ENCODE measurements at places on chromosomes 1 and 21.

DNA sequence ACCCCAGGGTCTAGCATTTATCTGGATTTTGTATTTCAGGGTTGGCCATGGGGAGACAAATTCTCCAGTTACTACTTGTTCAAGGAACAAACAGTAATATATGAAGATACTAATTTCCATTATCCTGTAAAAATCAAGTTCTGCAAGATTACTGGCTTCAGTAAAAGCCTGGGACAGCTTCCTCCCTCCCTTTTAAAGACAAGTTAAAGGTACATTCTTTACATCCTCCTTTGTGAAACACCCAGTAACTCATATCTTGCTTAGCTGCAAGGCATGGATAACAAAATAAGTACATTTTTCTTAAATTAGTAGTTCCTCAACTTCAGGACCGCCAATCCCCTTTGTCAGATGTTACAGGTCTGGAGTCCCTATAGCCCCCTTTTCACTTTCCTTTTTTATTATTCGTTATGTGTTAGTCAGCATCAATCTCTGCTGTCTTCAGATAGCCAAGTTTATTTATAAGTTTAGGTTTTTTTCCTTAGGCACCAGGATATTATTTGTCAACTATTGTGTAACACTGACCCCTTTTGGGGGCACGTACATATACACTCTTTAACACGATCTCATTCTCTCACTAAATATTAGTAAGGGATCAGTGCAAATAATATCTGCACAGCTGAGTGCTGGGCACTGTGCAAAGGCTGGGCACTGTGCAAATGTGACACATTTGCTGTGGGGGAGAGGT is 9.8 kb downstream of the ERRFI1 start:
- no peaks in the 10 kb centered on the region for H3K27me3 ChIP-seq
- no peak for DNase-seq
- peak overlapping the region; percentile 26 for H3K4me3 ChIP-seq
- H3K4me1 ChIP-seq: peaks cover 64% of the 10 kb centered on the region

DNA sequence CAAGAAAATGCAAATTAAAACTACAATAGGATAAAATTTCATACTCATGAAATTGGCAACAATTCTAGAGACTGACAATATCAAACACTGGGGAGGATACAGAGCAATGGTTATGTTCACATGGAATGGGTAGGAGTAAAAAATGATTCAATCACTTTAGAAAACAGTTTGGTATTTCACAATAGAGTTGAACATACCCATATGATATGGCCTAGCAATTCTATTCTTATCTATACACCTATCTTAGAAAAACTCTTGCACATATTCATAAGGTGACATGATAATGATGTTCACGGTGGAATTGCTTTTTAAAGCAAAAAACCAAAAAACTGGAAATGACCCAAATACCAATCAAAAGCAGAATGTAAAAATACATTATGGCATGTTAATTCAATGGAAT is 28.7 kb downstream of the PHC2 start:
- DNase-seq: no peak
- no peaks in the 10 kb centered on the region for H3K36me3 ChIP-seq
- H3K4me1 ChIP-seq: 0 out of 2 replicates have a peak, but pooled peaks cover 4% of the 10 kb centered on the region
- no peak overlapping the region for H3K27ac ChIP-seq
- H3K4me3 ChIP-seq: no peak overlapping the region

GRCh38 chr1:1034439-1034781 is 14.5 kb downstream of the AGRN start:
- peaks cover 10% of the 10 kb centered on the region for H3K4me1 ChIP-seq
- peak overlapping the region; percentile 67 for H3K4me3 ChIP-seq
- peak; percentile 45 for DNase-seq
- peaks cover 44% of the 10 kb centered on the region for H3K27me3 ChIP-seq
- peaks cover 5% of the 10 kb centered on the region for H3K36me3 ChIP-seq

- no peaks in the 10 kb centered on the region for H3K36me3 ChIP-seq
- H3K27me3 ChIP-seq: peaks cover 67% of the 10 kb centered on the region
- peak; percentile 50 for DNase-seq
- H3K4me1 ChIP-seq: peaks cover 49% of the 10 kb centered on the region
- H3K4me3 ChIP-seq: peak overlapping the region; percentile 87
- no peak overlapping the region for H3K27ac ChIP-seq
Observed at GRCh38 chr1:61081686-61082310, 563 bp upstream of the NFIA start.

DNA sequence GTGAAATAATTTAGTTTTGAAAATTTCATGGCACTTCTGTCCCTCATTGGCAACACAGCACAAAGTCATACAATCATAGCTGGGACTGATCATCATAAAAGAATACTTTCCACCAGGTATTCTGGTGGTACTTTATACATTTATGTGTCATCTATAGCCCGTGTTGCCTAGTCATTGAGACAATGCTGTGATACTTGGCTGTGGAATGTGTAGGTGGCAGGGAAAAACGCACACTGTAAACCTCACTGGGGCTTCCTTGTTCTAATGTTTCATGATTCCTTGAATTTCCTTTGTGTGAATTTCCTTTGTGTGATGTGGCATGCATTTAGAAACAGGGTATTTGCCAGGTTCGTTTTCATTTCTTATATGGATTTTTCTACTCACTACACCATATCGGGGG is 118.3 kb downstream of the FMN2 start:
- peaks cover 7% of the 10 kb centered on the region for H3K4me1 ChIP-seq
- no peak overlapping the region for H3K4me3 ChIP-seq

- no peak overlapping the region for H3K4me3 ChIP-seq
- peak; percentile 26 for DNase-seq
- H3K4me1 ChIP-seq: 0 out of 2 replicates have a peak, but pooled peaks cover 5% of the 10 kb centered on the region
- H3K36me3 ChIP-seq: peaks cover 17% of the 10 kb centered on the region
- H3K27me3 ChIP-seq: no peaks in the 10 kb centered on the region
Observed at GRCh38 chr1:220123889-220124288, 30.0 kb downstream of the IARS2 start.

- no peak overlapping the region for H3K27ac ChIP-seq
- no peak overlapping the region for H3K4me3 ChIP-seq
- no peaks in the 10 kb centered on the region for H3K4me1 ChIP-seq
- no peak for DNase-seq
Observed at GRCh38 chr1:25468033-25468432, 37.3 kb downstream of the MACO1 start.

DNA sequence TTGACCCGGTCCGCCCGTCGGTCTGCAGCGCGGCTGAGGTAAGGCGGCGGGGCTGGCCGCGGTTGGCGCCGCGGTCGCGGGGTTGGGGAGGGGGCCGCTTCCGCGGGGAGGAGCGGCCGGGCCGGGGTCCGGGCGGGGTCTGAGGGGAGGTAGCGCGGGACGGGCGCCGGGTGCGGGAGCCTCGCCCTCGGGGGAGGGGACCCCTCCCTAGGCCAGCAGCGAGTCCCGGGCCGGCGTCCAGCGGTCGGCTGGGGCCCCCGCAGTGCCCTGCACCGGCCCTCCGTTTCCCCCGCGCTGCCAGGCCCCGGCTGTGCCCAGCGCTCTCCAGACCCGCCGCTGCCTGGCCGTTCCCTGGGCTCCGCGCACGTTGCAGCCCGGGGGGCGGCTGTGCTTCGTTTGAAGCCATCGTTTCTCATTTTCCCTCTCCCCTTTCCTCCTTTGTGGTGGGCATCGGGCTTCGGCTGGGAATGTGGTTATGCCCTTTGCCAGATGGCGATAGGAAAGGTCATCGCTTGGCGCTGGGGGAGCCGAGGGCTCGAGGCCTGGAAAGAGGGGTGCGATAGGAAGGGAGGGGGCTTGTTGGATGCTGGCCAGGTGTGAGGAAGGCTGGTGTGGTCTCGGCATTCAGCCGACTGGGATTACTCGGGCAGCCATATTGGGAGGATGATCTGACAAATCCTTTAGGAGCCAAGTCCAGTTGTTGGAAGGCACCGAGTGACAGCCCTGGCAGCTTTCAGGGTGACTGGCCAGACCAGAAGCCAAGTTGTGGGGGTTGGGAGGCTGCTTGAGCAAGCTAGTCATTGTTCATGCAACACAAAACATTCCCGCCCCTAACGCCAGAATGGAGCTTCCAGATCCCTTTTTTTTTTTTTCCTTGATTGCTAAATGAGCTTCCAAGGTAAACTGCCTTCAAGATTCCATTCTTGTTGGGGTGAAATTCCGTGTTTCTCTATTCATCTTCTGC is 753 bp downstream of the KIF1B start:
- H3K27me3 ChIP-seq: peaks cover 4% of the 10 kb centered on the region
- DNase-seq: peak; percentile 50
- peak overlapping the region; percentile 54 for H3K27ac ChIP-seq
- H3K4me1 ChIP-seq: peaks cover 27% of the 10 kb centered on the region
- H3K36me3 ChIP-seq: no peaks in the 10 kb centered on the region

DNA sequence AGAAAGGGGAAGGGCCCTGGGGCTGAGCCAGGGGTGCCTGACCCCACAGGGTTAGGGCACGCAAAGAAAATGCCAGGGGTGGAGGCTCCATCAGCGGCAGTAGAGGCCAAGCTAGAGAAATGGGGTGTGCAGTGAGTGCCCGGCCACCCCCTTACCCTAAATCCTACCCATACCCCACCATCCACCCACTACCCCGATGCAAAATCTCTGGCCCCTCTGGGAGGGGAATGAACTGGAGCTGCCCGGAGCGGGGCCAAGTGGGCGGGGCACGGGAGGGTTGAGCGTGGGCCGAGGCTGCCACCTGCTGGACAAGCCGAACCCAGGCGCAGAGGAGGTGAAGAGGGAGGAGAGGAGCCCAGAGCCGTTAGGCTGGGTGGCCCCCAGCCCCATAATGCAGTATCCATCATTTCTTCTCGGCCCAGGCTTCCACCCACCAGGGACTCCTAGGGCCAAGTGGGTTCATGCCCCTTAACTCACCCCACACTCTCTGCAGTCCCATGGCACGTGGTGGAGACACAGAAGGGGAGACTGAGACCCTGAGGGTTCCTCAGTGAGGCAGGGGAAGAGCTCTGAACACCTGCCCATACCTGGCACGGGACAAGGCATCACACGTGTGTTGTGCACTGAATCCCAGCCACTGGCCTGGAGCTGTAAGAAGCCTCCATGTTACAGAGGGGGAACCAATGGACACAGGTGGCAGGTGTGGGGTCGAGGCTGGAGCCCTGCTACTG is 1.4 kb upstream of the C1QC start:
- H3K27me3 ChIP-seq: 0 out of 2 replicates have a peak, but pooled peaks cover 4% of the 10 kb centered on the region
- no peak overlapping the region for H3K27ac ChIP-seq
- no peaks in the 10 kb centered on the region for H3K36me3 ChIP-seq
- H3K4me3 ChIP-seq: no peak overlapping the region

DNA sequence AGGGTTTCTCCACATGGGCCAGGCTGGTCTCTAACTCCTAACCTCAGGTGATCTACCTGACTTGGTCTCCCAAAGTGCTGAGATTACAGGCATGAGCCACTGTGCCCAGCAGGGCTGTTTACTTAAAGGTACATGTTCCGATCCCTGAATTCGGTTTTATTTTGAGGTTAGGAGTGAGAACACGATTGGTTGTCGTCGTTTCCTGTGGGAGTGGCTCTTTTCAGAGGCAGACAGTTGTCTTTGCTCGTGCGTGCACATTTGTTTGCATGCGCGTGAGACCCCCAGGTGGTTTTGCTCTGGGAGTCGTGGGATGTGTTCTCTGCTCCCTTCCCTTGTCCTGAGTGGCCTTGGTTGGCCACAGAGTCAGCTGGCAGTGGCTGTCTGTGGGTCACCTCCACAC is 60.2 kb downstream of the SKI start:
- no peaks in the 10 kb centered on the region for H3K27me3 ChIP-seq
- no peak overlapping the region for H3K4me3 ChIP-seq
- DNase-seq: no peak
- H3K36me3 ChIP-seq: no peaks in the 10 kb centered on the region

DNA sequence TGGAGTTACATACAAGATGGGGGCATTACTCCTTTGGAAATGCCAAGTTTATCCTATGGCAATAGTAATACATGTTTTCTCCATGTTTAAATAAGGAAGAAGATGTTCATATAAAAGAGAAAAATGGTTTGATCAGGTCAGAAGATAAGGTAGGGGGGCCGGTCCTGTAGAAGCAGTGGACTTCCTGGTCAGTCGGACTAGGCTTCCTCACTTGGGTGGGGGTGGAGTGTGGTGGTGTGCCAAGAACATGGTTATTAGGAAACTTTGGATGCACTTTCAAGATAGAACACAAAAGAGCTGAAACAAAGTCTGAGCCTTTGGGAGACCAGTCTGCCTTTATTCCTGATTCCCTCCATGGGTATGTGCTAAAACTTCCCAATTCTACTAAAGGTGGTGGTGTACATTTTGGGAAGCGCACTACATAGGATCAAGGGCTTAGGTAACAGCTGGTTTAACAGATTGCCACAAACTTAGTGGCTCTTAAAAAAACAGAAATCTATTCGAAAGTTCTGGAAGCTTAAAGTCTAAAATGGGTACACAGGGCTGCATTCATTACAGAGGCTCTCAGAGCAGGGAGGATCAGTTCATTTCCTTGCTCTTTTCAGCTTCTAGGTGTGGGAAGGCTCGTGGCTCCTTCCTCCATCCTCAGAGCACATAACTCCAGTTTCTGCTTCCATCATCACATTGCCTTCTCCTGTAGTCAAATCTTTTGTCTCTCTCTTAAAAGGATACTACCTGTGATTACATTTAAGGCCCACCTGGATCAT is 64.6 kb downstream of the KDM1A start:
- no peak overlapping the region for H3K4me3 ChIP-seq
- H3K36me3 ChIP-seq: peaks cover 83% of the 10 kb centered on the region
- H3K27me3 ChIP-seq: no peaks in the 10 kb centered on the region
- no peak for DNase-seq

GRCh38 chr1:69497441-69498221 is 70.1 kb upstream of the LRRC7 start:
- no peak overlapping the region for H3K27ac ChIP-seq
- no peak overlapping the region for H3K4me3 ChIP-seq
- no peaks in the 10 kb centered on the region for H3K27me3 ChIP-seq

DNA sequence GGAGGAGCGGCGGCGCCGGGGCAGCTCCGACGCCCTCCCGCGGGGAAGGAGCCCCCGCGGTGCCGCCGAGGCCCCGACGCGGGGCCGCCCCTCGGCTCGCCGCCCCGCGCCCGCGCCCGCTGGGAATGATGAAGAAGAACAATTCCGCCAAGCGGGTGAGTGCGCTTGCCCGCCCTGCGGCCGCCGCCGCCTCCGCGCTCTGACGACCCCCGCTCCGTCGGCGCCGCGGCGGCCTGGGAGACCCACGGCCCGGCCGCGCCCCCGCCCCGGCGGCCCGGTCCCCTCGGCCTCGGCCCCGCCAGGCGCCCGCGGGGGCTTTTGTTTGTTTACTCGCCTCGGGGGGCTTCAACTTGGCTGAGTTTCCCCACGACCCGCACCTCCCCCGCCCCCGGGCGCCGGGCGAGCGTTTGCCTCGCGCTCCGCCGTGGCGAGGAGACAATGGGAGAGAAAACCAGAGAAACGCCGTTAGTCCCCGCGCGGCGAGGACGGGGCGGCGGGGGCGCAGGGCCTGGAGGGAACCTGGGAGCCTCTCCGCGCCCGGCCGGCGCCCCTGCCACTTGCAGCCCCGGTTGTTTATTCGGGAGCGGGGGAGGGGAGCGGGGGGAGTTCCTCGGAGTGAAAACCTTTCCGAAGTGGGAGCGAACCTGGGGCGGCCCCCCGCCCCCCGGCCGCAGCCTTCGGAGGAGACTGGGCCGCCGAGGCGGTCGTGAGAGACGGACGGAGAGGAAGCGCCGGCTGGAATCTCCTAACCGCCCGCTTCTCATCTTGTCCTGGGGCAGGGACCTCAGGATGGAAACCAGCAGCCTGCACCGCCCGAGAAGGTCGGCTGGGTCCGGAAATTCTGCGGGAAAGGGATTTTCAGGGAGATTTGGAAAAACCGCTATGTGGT is 661 bp downstream of the PLEKHO1 start:
- peaks cover 25% of the 10 kb centered on the region for H3K4me1 ChIP-seq
- H3K36me3 ChIP-seq: peaks cover 21% of the 10 kb centered on the region
- DNase-seq: peak; percentile 57
- no peak overlapping the region for H3K27ac ChIP-seq
- peaks cover 23% of the 10 kb centered on the region for H3K27me3 ChIP-seq

- H3K36me3 ChIP-seq: no peaks in the 10 kb centered on the region
- H3K4me3 ChIP-seq: no peak overlapping the region
- no peak overlapping the region for H3K27ac ChIP-seq
- H3K4me1 ChIP-seq: peaks cover 6% of the 10 kb centered on the region
- no peak for DNase-seq
Observed at GRCh38 chr1:202225131-202225530, 31.5 kb downstream of the LGR6 start.
